DND-41 (cell line): ENCODE measurements at places on chromosomes 1 and 21.

- no peak overlapping the region for H3K4me3 ChIP-seq
- no peak for DNase-seq
- no peaks in the 10 kb centered on the region for H3K4me1 ChIP-seq
- no peak overlapping the region for H3K27ac ChIP-seq
- no peaks in the 10 kb centered on the region for H3K36me3 ChIP-seq
Observed at GRCh38 chr1:174051956-174052355, 29.8 kb upstream of the RC3H1 start.

- no peaks in the 10 kb centered on the region for H3K36me3 ChIP-seq
- DNase-seq: no peak
- peaks cover 4% of the 10 kb centered on the region for H3K27me3 ChIP-seq
- H3K27ac ChIP-seq: no peak overlapping the region
- H3K4me1 ChIP-seq: no peaks in the 10 kb centered on the region
Observed at GRCh38 chr1:7481194-7481593, 289.9 kb upstream of the VAMP3 start.

GRCh38 chr1:167342846-167343245 lies 122.2 kb downstream of the POU2F1 start:
- DNase-seq: no peak
- H3K27me3 ChIP-seq: no peaks in the 10 kb centered on the region
- peaks cover 2% of the 10 kb centered on the region; the same call in 1 of the 2 replicates for H3K36me3 ChIP-seq

GRCh38 chr1:229947968-229948367 lies 119.1 kb upstream of the GALNT2 start:
- H3K36me3 ChIP-seq: no peaks in the 10 kb centered on the region
- no peak for DNase-seq
- no peaks in the 10 kb centered on the region for H3K27me3 ChIP-seq
- H3K4me1 ChIP-seq: no peaks in the 10 kb centered on the region

- H3K4me3 ChIP-seq: no peak overlapping the region
- H3K4me1 ChIP-seq: peaks cover 81% of the 10 kb centered on the region
- peak overlapping the region; percentile 75 for H3K27ac ChIP-seq
- H3K36me3 ChIP-seq: no peaks in the 10 kb centered on the region
- H3K27me3 ChIP-seq: no peaks in the 10 kb centered on the region
Observed at GRCh38 chr1:221711656-221712055, 30.2 kb downstream of the DUSP10 start.

GRCh38 chr1:88462488-88463261 lies 221.4 kb upstream of the PKN2 start:
- no peak overlapping the region for H3K4me3 ChIP-seq
- no peaks in the 10 kb centered on the region for H3K36me3 ChIP-seq
- no peaks in the 10 kb centered on the region for H3K27me3 ChIP-seq

GRCh38 chr1:8396083-8396785 lies 78.3 kb downstream of the SLC45A1 start:
- H3K27ac ChIP-seq: peak overlapping the region; percentile 77
- peaks cover 40% of the 10 kb centered on the region for H3K4me1 ChIP-seq
- H3K27me3 ChIP-seq: no peaks in the 10 kb centered on the region
- no peak for DNase-seq

GRCh38 chr1:40107290-40107959 lies 10.4 kb upstream of the PPT1 start:
- H3K4me3 ChIP-seq: no peak overlapping the region
- no peak overlapping the region for H3K27ac ChIP-seq
- DNase-seq: no peak
- no peaks in the 10 kb centered on the region for H3K27me3 ChIP-seq
- no peaks in the 10 kb centered on the region for H3K36me3 ChIP-seq

- H3K27ac ChIP-seq: peak overlapping the region; percentile 98
- peak overlapping the region; percentile 40 for H3K4me3 ChIP-seq
- peaks cover 38% of the 10 kb centered on the region for H3K4me1 ChIP-seq
- peak; percentile 79 for DNase-seq
- H3K27me3 ChIP-seq: no peaks in the 10 kb centered on the region
- H3K36me3 ChIP-seq: no peaks in the 10 kb centered on the region
Observed at GRCh38 chr1:14777516-14778506, 179.3 kb downstream of the KAZN start.

- no peak for DNase-seq
- no peaks in the 10 kb centered on the region for H3K4me1 ChIP-seq
- H3K36me3 ChIP-seq: no peaks in the 10 kb centered on the region; the same call in none of the 2 replicates
- H3K4me3 ChIP-seq: no peak overlapping the region
- H3K27me3 ChIP-seq: no peaks in the 10 kb centered on the region
Observed at GRCh38 chr1:10665930-10666850, 130.3 kb downstream of the CASZ1 start.

DNA sequence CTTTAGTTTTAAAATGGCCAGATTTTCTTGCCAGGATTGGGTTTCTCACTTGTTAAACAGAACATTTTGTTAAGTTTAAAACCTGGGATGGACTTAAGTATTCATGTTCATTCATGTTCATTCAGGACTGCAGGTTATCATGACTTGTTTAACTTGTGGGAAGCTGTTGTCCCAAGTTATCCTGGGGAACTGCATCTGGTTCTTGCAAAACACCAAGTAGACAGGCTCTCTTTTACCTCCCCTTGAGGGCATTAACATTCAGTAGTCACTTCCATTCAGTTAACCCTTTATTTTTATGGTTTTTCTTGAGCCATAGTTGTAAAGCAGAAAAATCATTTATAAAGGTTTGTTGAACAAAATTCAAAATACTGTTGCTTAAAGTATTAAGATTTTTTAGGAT lies 8.1 kb downstream of the SOD1 start:
- H3K4me1 ChIP-seq: peaks cover 35% of the 10 kb centered on the region
- H3K36me3 ChIP-seq: peaks cover 86% of the 10 kb centered on the region
- no peaks in the 10 kb centered on the region for H3K27me3 ChIP-seq
- DNase-seq: no peak

DNA sequence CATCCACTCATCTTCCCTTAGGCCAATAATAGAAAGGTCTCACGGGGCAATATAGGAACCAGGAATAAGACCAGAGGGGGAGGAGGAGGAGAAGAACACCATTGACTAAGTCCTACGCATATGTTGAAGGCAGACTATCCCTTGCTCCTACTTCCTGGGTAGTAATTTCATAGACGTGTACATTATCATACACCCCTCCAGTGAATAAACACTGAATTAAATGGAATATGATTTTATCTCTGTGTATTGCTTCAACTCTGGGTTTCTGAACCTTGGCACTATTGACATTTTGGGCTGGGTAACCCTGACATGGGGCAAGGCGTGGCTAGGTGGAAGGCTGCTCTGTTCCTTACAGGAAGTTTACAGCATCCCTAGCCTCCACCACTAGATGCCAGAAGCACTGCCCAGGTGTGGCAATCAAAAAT lies 17.3 kb upstream of the FHAD1 start:
- no peaks in the 10 kb centered on the region for H3K4me1 ChIP-seq
- no peak overlapping the region for H3K4me3 ChIP-seq
- H3K27ac ChIP-seq: no peak overlapping the region
- no peaks in the 10 kb centered on the region for H3K36me3 ChIP-seq
